ENCODE measurements at places on chromosomes 4 and X.

- DNase-seq: no peak
Measured at GRCh38 chrX:130669233-130669632, 233.8 kb downstream of the ENOX2 start.

GRCh38 chr4:182074139-182074538 lies 169.1 kb upstream of the TENM3 start:
- DNase-seq: no peak

DNA sequence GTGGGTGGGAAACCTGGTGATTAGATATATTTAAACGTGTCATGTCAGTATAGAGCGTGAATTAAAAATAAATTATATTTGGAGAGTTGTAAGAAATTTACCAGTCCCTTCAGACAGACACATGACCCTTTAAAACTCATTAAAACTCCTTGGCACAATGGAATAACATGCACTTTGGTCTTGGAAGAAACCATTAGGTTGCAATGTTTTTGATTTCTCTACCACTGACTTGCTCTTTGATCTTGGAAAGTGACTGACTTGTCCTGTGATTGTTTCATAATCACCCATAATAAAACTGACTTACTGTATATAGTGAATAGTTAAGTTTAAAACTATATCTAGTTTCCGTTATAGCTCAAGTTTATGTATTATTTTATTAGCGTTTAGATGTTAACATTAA lies 35.8 kb downstream of the FHL1 start:
- DNase-seq: no peak

GRCh38 chr4:26175006-26175786 lies 145.6 kb upstream of the RBPJ start:
- no peak for DNase-seq

DNA sequence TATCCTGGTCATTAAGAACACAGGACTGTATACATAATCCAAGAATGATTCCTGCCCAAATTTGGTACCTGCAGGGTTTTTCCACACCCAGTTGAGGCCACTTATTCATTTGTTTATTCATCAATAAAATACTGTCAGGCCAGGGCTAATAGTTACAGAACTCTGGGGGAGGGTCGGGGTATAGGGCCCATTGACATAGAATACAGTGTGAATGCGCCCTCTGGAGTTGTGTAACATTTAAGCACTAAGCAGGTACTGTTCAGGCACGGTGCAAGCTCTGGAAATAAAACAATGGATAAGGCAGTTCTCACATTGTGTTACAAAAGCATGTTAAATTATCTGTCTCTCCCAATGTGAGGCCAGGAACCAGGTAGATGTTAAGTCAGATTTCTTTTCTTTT lies 30.8 kb upstream of the LRBA start:
- DNase-seq: no peak

- no peak for DNase-seq
Measured at GRCh38 chr4:160375772-160376452, 1273.0 kb downstream of the RAPGEF2 start.

- DNase-seq: no peak
Measured at GRCh38 chr4:70182517-70183167, 12.9 kb upstream of the ODAM start.

- no peak for DNase-seq
Measured at GRCh38 chr4:108814326-108814725, 51.5 kb upstream of the ETNPPL start.
